ENCODE measurements at places on chromosomes 1 and 21.

DNA sequence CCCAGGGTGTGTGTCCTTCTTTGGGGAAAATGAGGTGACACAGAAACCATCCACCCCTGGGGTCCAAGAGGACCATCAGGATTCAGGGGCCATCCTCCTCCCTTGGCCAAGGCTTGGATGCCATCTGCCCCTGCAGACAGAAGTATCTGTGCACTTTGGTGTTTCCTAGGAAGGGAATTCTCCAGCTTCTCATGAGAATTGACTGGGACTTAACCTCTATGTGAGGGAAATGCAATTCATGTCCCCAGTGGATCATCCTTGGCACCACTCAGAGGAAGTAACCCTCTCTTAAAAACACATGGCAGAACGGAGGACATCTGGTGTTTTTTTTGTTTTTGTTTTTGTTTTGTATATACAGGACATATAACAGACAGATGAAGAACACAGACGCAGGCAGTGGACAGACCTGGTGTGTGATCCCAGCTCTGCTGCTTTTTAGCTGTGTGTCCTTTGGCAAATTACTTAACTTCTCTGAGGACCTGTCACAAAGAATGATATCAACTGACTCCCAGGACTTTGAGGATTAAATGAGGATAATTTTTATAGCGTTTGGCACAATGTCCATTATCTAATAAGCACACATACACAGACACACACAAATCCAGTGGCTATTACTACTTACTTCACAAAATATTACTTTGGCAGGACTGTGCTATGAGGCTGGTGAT lies 3.8 kb downstream of the TNN start:
- DNase-seq = no peak

DNA sequence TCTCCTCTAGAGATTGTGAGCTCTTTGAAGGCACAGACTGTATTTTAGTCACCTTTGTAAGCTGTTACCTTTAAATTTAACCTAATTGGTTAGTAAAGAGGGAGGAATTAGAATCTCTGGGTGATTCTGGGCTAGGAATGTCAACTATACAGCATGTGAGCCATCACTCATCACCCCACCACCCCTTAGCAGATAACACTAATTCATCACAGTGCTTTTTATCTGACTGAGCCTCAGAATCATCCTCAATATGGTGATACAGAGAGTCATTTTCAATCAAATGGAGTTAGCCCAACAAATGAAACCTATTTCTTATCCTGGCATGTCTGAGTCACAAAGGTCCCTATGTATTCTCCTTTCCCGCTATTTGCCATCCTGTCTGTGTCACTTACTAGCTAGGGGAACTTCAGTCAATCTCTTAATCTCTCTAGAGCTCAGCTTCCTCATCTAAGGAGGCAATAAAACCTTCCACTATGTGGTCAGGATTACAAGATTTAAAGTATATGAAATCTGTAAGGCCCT lies 13.3 kb downstream of the KCNJ10 start:
- DNase-seq = no peak

DNA sequence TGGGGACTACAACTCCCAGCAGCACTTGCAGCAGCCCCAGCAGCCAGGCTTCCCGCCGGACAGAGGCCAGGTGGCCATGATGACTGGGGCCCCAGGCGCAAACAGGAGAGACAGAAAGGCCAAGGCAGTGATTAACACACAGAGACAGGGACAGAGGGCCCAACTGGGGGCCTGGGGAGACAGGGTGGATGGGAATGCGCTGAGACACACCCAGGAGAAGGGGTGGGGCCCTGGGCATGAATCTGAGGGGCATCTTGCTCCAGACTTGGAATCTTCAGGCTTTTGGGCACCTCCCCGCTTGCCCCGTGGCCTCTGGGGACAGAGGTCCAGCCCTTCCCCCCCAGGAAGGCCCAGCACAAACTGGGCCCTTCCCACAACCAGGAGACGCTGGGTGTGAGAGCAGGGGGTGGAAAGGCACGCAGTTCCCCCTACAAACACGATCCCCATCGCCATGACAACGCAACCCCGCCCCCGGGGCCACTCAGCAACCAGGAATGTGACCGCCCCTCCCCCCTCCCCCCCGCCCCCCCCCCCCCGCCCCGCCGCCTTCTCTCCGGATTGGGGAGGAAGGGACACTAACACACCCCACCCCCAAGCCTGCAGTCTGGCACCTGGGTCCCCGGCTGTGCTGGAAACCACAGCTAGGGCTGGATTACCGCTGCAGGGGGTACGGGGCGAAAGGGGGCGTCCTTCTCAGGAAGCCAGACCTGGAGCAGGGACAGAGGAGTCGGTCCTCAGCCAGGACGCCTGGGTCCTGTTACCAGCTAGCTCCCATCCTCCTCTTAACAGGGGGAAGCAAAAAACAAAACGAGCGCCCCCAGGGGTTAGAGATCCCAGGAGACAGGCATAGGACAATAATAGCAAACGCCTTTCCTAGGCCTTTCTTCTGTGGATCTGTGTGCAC lies 4.5 kb downstream of the HDGF start:
- peak; percentile 83 for DNase-seq

DNA sequence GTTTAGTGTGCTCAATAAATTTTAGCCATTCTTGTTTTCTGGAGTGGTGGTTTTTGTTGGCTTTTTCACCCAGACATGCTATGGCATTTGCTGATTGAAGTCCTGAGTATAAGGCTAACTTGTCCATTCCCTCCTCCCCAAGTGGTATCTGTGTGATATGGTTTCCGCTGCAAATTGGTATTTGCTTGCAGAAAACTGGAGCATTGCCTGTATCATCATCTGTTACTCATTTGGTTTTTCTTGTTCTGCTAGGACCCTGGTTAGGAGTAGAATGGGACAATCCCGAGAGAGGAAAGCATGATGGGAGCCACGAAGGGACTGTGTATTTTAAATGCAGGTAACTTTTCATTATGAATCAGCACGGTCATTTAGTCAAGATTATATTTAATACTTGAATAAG lies 34.0 kb downstream of the TBCE start:
- no peak for DNase-seq

- DNase-seq = no peak
Measured at GRCh38 chr1:87878873-87879272, 550.2 kb downstream of the LMO4 start.

GRCh38 chr1:20358761-20359263 lies 68.1 kb downstream of the VWA5B1 start:
- peak; percentile 14 for DNase-seq

GRCh38 chr1:16207318-16208269 lies 4.9 kb downstream of the ARHGEF19 start:
- DNase-seq = peak; percentile 44

- no peak for DNase-seq
Measured at GRCh38 chr1:58266242-58266641, 280.3 kb downstream of the OMA1 start.

DNA sequence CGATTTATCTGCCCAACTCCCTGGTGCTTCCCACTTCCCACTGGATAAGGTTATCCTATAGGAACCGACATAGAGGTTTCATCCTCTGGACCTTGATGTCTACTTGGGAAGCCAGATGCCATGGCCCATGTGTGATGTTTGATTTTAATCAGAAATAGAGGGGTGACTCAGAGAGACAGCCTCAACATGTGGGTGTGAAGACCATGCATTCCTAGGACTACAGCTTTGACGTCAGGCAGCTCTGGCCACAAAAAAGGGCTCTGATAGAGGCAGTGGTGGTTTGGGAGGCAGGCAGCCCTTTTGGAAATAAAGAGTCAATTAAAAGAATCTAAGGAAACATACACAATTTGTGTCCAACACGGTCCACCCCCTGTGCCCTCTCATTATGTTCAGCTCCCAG lies 5.2 kb upstream of the SH2D2A start:
- no peak for DNase-seq

GRCh38 chr1:24277420-24278169 lies 41.6 kb upstream of the GRHL3 start:
- DNase-seq = no peak

- DNase-seq = no peak
Measured at GRCh38 chr1:179178183-179178582, 51.3 kb downstream of the ABL2 start.

GRCh38 chr1:1420654-1421141 lies 378 bp downstream of the ANKRD65 start:
- no peak for DNase-seq

DNA sequence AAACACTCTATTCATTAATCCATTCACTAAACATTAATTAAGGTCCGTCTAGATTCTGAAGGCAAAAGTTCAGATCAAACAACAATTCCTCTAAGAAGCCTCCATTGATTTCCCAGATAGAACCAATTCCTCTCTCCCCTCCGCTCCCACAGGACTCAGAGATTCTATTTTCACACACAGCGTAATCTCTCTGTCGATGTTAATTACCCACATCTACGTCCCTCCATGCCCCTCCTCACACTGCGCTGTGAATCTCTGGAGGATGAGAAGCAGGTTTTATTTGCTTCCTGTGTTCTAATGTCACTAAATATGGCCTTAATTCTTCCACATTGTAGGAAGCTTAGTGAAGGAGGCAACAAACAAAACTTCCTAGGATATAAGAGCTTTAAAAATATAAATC lies 306.7 kb downstream of the DSCAM start:
- no peak for DNase-seq

DNA sequence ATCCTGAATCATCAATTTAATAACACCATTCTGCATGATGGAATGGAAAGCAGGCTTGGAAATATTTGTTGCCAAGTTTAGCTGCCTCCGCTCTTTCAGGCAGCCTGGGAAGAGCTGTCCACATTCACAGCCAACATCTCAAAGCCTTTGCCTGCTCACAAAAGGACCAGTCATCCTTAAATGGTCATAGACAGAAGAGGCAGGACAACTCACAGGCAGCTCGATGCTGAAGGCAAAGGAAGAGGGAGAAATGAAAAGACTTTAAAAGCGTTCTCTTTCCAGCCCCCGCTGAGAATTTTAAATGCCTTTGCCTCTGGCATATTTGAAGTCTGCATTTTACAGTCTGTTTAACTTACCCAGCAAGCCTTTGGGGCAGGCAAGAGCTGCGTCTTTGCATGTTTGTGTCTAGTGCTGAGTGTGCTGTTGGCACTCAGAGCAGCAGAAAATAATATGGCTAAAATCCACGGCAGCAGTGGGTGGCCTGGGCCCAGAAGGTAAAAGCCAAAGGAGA lies 68.9 kb downstream of the NMNAT2 start:
- DNase-seq = peak; percentile 84

- no peak for DNase-seq
Measured at GRCh38 chr1:57839067-57839466, 415.2 kb upstream of the DAB1 start.

DNA sequence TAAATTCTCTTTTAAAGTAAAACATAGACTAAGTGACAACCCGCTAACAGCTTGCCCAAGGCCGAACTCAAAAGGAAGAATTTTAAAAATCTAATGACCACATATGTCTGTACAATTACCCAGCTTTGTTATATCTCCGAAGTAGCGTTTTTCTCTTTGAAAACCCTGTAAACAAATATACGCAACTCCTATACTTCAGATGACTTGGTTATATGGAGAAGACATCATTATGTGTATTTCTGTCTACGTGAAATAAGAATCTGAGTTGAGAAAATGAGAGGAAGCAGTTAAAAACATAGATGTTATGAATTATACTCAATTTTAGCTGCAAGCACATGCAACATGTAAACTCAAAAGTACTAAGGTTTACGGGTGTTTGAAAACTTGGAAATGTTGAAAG lies 2.0 kb downstream of the PBX1 start:
- DNase-seq = no peak

GRCh38 chr1:2315674-2316450 lies 75.5 kb downstream of the MORN1 start:
- DNase-seq = no peak

- no peak for DNase-seq
Measured at GRCh38 chr1:217333939-217334338, 297.0 kb downstream of the GPATCH2 start.

GRCh38 chr1:186643614-186644013 lies 36.6 kb downstream of the PTGS2 start:
- no peak for DNase-seq

DNA sequence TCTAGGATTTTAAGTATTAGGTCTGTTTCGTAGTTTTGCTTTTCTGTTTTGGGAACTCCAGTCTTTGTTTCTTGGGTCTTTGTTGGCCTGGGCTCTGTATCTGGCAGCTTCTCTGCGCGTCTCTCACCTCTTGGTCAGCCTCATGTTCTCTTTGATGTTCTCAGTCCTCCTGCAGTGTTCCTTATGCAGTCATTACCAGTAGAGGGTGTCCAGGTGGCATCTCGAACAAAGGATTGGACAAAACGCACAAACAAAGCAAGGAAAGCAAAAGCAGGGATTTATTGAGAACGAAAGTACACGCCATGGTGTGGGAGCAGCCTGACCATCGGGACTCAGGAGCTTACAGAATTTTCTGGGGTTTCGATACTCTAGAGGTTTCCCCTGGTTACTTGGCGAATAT lies 133.7 kb upstream of the COL6A1 start:
- DNase-seq = peak; percentile 7

Data from NCI-H2227 treated with DMSO at 0.1 percent for 48 hours (cell line).